ENCODE measurements at places on chromosomes 5 and 9.

GRCh38 chr5:82534986-82535385 is 256.8 kb upstream of the RPS23 start:
- DNase-seq: no peak

GRCh38 chr9:111986035-111986556 is 89.5 kb downstream of the UGCG start:
- no peak for DNase-seq

- no peak for DNase-seq
Observed at GRCh38 chr5:138981586-138981985, 106.5 kb upstream of the LRRTM2 start.

DNA sequence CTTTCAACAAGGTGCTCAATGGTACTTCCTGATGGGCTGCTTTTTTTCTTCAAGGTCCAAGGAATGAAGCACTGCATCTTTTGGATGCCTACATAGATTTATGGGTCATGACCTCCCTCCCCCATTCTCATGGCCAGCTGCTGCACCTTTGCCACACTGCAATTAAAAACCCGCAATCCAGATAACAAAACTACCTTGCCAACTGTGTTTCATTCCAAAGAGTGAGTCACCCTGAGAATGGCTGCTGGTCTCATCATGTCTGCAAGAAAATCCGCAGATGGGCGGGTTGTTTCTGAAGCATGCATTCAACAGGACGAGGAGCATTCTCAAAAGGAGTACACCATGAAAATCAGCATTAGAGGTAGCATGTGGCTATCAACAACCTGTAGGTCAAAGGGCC is 139.8 kb downstream of the ELAVL2 start:
- DNase-seq: no peak

- no peak for DNase-seq
Observed at GRCh38 chr5:169826618-169827017, 153.7 kb downstream of the INSYN2B start.

GRCh38 chr9:33320568-33321261 is 30.4 kb downstream of the NFX1 start:
- DNase-seq: no peak

GRCh38 chr5:61357745-61358144 is 25.7 kb downstream of the ZSWIM6 start:
- no peak for DNase-seq

GRCh38 chr5:106525438-106525837 is 1145.3 kb downstream of the EFNA5 start:
- DNase-seq: no peak

DNA sequence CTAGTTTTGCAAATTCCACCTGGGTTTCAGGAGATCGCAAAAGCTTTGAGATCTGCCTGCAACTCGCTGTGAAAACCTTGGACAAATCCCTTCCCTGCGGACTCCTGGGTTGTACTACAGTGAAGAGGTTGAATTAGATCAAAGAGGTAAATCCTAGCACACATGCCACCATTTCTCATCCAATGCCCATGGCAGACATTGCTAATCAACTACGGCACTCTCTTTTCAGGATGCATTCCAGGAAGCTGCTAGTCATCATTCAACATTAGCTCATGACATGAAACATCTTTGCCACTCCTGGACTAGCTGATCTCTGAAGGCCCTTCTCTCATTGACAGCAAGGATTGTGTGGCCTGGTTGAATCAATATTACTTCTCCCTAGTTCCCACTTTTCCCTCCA is 46.1 kb downstream of the PCDH1 start:
- no peak for DNase-seq

- DNase-seq: no peak
Observed at GRCh38 chr5:58064801-58065200, 395.1 kb downstream of the PLK2 start.

- DNase-seq: no peak
Observed at GRCh38 chr5:373710-374602, 52.4 kb downstream of the AHRR start.

DNA sequence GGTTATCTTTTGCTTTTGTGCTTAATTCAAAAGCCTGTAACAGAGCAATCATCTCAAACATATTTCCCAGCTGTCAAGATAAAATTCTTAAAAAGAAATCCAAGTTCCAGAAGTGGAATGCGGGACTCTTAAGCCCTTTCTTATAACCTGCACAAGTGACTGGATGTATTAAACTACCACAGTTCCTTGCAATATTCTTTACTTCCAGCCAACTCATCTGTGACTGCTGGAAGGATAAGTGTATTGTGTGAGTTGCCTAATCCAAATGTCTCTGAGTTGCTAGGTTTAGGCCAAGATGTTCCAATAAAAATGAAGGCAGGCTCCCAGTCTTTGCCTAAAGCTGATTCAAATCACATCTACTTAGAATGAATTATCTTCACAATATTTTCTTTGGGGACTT is 159.2 kb upstream of the SLC24A2 start:
- no peak for DNase-seq

GRCh38 chr9:106420511-106420944 is 442.4 kb upstream of the ZNF462 start:
- no peak for DNase-seq

- no peak for DNase-seq
Observed at GRCh38 chr9:34554211-34555001, 31.6 kb upstream of the ENHO start.

- DNase-seq: no peak
Observed at GRCh38 chr5:91957666-91958065, 574.5 kb upstream of the ARRDC3 start.

Data from hematopoietic multipotent progenitor cell treated with erythropoietin and hydrocortisone succinate and interleukin-3 and kit ligand, for 17 days (in vitro differentiated cells).